ENCODE measurements at places on chromosomes 7 and 10.

GRCh38 chr7:18471476-18472160, 23.9 kb upstream of the HDAC9 start:
- no peak for DNase-seq

- DNase-seq: no peak
These were observed 485 bp downstream of the ALOX5 start for GRCh38 chr10:45374350-45375052.

GRCh38 chr10:127417031-127417430, 132.1 kb upstream of the NPS start:
- DNase-seq: no peak

GRCh38 chr7:142131439-142132185, 20.1 kb downstream of the MGAM2 start:
- no peak for DNase-seq

GRCh38 chr10:54914049-54914448, 113.0 kb upstream of the PCDH15 start:
- DNase-seq: no peak

GRCh38 chr10:26739071-26739631, 41.6 kb downstream of the PDSS1 start:
- no peak for DNase-seq

DNA sequence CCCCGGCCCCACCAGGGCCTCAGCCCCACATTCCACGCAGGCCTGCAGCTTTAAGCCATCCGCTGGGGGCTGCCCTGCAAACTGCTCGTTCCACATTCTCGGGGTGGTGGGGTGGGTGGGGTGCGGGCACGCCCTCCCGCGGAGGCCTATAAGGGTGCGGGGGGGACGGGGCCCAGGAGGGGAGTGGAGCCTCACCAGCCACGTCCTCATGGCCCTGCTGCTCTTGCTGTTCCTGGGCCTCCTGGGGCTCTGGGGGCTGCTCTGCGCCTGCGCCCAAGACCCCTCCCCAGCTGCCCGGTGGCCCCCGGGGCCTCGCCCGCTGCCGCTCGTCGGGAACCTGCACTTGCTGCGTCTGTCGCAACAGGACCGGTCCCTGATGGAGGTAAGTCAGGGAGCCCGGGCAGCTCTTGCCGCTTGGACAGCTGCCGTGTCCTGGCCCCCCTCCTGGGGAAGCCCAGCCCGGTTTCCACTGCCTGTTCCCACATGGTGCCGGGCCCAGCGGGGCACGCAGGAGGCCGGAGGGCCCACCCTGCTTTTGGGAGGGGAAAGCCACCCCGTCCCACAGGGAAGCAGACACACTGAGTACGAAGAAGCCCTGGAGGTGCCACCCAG, at the start of gene CYP2W1:
CYP2W1 (plus strand) TSS at position 178 of the 612 bp plus-strand sequence; CDS start at position 209, 31 bp downstream.
- no peak for DNase-seq

- no peak for DNase-seq
These were observed 6.5 kb downstream of the VSIR start for GRCh38 chr10:71766717-71767419.

- DNase-seq: no peak
These were observed 31.6 kb downstream of the GRB10 start for GRCh38 chr7:50751146-50751545.

- DNase-seq: no peak
These were observed 310.2 kb downstream of the FGFR2 start for GRCh38 chr10:121288011-121288410.

DNA sequence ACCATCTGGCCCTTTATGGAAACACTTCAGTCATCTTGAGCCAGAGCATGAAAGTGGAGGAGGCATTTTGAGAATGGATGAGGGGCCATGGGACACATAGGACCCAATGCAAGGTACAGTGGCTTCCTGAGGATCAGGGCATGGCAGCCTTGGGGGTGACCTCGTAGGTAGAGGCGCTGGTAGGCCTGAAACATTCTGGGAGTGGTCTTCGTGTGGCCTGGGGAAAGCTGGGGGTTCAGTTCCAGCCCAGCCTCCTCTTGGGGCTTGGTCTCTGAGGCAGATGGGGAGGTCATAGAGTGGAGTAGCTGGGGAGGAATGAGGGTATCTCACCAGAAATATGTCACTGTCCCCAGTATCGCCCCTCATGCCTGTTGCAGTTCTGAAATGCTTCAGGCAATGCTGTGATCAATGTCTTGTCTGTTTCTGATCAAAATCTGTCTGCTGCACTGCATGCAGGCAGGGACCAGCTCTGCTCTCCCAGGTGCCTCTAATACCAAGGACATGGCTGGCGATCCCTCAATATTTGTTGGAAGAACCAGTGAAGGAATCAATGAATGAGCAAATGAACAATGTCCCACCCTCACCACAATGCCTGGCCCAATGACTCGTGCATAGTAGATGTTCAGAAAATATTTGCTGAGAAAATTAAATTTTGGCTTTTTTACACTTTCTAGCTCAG, 90.9 kb downstream of the CHST15 start:
- DNase-seq: no peak

GRCh38 chr7:11714205-11714604, 117.8 kb downstream of the THSD7A start:
- DNase-seq: no peak

GRCh38 chr10:106873770-106874603, 290.5 kb downstream of the SORCS1 start:
- no peak for DNase-seq

GRCh38 chr7:133109816-133110215, 27.9 kb upstream of the CHCHD3 start:
- no peak for DNase-seq

DNA sequence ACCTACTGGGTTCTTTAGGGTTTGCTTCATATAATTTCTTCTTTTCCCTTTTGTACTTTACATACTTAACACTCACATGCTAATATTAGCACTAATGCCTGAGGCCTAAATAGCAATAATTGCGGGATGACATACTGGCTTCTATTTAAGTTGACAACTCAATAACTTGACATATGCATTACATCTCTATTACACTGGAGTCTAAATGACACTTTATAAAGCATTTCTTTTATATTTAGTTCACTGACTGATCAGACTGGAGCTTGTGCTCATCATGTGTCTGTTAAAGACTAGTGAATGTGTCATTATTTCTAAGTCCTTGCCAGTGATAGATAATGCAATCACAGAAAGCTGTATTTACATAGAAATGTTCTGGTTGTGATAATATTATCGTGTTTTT, 472.1 kb upstream of the SEMA3A start:
- DNase-seq: no peak

DNA sequence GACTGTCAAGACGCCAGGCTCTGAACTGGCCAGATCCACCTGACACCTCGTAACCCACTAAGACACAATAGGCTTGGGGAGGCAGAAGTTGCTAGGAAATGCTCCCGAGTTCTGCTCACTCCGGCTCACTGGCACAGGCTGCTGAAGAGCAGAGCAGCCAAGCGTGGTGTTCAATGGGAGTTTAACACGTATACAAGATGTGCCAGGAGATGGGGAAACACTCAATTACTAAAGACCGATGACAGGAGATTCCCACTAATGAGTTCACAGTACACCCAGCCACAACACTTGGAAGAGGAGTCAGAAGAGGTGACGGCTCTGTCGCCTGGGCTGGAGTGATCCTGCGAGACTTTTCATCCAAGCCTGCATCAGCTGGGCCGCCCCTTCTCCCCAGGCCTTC, 303.4 kb downstream of the GFRA1 start:
- DNase-seq: no peak

All from stimulated activated CD4-positive, alpha-beta T cell treated with anti-CD3 and anti-CD28 coated beads, Interleukin-1b, Interleukin-23, amount 100 ng/mL, for 1 hour (primary cell).